Choroid plexus epithelial cell (primary cell): ENCODE measurements at places on chromosomes 6 and 20.

DNA sequence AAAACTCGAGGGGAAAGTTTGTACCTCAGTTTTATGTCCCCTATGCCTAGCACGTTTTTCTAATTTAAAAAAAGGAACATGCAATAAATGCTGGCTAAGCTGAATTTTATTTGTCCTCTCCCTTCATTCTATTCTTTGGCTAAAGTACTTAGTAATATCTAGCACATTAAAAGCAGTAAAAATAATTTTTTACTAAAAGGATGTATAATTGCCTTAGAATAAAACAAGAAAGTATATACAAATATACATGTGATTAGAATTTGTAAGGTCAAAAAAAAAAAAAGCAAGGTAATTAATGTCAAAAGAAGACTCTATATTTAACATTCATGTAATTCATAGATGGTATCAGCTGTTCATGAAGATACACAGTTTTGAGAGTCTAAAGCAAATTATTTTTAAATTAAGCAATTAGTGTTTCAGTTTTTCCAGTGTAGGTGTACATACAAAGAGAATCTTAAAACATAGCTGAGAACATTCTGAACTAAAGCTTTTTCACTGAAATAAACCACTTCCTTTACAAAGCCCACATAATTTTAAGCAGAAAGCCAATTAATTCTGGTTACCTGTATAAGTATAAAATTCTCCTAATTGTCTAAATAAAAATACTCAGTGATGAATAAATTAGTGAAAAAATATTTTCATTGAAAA, 32.4 kb downstream of the HBS1L start:
- no peak for DNase-seq

DNA sequence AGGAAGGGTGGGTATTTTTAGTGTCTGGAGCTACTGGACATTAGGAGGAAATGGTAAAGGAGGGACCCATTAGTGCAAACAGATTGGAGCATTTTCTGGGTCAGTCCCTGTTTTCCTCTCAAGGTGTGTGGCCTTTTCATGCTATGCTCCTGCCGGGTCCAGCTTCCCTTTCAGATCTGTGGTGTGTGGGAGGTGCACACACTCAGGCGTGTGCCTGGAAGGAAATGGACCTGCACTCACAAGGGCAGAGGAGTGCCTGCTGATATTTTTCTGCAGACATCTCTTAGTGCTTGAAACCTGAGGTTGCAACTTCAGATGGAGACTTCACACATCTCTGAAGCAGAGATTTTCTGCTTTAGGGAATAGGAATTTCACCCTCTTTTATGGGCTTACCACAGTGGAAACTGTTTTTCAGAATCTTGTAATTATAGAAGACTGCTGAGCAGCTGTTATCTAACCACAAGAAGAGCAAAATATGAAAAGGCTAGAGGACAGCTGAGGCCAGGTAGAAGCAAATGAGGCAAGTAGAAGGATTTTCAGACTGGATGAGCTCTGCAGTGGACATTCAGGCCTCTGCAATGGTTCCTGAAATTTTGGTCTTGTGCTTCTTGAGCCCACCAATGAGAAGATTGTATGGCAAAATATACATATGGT, 764.3 kb downstream of the QKI start:
- DNase-seq: no peak

- no peak for DNase-seq
Observed at GRCh38 chr20:4151991-4152695, 136.8 kb upstream of the RNF24 start.

DNA sequence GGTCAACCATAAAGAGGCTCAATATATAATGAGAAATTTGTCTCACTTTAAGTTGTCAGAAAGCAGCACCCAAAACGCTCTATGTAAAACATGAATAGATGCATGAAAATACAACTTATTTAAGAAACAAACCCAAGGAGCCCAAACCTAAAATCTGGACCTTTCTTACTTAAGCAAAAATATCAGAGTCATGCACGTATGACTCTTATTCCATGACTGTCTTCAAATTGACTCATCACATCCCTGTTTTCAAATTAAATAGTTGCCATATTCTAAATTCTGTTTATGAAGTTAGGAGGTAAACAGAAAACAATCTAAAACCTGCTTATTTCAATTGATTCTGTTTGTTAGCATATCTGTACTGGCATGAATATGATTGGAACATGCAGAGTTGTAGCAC, 42.1 kb downstream of the ANKRD6 start:
- DNase-seq: no peak

GRCh38 chr6:95593025-95593424, 15.7 kb downstream of the MANEA start:
- DNase-seq: no peak

GRCh38 chr6:3206339-3207015, 21.0 kb downstream of the TUBB2B start:
- no peak for DNase-seq

DNA sequence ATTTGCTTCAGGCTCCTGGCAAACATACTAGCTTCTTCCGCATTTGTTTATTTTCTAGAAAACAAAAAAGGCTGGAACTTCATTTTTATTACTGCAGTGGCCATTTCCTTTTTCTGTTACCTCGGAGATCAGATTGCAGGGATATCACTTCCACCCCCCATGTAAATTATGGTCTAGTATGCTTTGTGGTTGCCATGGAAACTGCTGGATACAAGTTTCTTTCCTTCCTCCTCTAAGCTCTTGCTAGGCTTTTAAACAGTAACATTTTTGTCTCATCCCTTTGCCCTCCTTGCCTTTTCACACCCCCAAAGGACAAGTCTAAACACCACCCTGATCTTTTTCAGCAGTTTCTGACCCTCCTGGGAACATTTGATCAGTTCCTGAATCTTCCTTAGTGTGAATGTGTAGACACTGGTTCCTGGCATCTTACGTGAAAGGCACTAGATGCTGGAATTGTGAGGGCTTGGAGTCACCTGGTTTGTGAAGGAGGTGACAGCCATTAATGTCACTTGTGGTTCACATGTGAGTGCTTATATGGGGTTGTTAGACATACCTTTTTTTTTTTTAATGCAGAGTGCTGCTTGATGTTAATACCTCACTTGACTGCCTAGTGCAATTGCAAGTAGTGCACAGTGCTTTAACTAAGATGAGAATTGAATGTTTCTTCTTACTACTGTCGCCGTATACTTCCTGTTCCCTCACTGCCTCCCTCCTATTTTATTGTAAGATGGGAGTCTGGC, 181.6 kb downstream of the JARID2 start:
- peak; percentile 75 for DNase-seq

DNA sequence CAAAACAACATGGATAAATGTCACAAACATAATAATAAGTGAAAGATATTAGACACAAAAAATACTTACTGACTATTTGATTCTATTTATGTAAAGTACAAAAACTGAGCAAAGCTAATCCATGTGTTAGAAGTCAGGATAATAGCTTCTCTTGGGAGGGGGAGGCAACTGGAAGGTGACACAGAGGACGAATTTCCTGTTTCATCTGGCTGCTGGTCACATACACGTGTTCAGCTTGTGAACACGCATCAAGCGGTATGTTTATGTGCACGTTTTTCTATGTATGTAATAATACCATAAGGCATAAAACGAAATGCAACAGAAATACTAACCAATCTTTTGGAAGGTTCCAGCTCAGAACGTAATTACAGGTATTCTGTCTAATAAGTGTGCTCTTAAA, 54.3 kb downstream of the MKKS start:
- DNase-seq: no peak

- DNase-seq: no peak
Observed at GRCh38 chr6:156782691-156783320, 5.6 kb downstream of the ARID1B start.

GRCh38 chr20:33474097-33474873, 15.6 kb upstream of the CBFA2T2 start:
- peak; percentile 5 for DNase-seq

DNA sequence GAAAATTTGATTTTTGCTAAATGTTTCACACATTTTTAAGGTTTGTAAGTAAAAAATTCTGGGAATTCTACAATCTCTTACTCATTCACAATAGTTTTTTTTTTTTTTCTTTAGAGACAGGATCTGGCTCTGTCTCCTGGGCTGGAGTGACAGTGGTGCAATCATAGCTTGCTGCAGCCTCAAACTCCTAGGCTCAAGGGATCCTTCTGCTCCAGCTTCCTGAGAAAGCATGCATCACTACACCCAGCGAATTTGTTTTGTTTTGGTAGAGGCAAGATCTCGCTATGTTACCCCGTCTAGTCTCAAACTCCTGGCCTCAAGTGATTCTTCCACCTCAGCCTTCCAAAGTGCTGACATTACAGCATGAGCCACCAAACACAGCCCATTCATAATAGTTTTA, 232.8 kb downstream of the GJA1 start:
- peak; percentile 45 for DNase-seq

- no peak for DNase-seq
Observed at GRCh38 chr6:160755165-160755564, 53.1 kb downstream of the PLG start.

DNA sequence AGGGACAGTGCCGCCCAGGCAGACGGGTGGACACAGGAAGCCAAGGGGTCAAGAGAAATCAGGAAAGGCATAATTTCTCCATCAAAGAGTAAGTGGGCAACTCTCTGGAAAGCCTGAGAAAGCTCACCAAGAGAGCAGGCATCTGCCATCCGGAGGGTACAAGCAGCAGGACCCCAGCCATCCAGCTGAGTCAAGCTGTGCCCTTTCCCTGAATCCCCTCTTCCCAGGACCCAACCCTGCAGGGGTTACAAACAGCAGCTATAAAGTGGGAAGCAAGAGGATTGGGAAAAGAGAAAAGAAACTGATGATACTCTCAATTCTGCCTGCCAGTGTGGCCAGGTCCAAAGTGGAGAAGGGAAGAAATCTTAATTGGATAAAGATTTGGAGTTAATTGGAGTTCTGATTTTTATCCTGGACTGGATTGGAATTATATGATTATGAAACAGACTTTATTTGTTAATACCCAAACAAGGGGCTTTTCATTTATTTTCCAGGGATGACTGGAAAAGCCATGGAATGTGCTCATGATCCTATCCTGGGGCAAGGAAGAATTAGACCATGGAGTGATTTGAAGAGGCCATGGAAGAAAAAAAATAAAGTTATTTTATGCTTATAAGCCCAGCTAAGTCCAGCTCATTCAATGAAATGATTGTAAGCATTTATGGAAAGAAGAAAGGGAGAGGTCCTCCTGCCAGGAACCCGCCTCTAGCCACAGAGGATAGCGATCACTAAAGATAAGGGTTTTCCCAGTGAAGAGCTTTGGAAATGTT, 34.9 kb downstream of the NHLRC1 start:
- DNase-seq: no peak

GRCh38 chr6:88666901-88667300, 296.5 kb downstream of the RNGTT start:
- no peak for DNase-seq

GRCh38 chr6:78749326-78749725, 118.0 kb upstream of the IRAK1BP1 start:
- DNase-seq: no peak

- DNase-seq: no peak
Observed at GRCh38 chr6:44785130-44785529, 397.6 kb downstream of the CDC5L start.

DNA sequence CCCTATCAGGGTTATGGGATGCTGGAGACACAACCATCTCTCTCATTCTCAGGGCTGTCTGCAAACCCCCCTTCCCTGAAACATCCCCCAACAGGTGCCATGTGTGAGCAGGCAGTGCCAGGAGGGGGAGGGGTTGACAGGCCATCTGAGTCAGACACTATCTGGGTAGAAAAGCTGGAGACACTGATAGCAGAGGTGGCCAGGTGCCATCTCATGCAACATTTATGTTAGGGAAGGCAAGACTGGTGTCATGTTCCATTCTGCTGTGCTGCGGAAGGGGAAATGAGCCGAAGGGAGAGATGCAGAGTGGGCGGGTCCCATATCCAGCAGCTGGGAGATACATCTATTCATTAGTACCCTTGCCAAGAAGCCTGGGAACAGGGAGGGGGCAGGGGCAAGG, 3.5 kb downstream of the LHFPL5 start:
- DNase-seq: no peak

DNA sequence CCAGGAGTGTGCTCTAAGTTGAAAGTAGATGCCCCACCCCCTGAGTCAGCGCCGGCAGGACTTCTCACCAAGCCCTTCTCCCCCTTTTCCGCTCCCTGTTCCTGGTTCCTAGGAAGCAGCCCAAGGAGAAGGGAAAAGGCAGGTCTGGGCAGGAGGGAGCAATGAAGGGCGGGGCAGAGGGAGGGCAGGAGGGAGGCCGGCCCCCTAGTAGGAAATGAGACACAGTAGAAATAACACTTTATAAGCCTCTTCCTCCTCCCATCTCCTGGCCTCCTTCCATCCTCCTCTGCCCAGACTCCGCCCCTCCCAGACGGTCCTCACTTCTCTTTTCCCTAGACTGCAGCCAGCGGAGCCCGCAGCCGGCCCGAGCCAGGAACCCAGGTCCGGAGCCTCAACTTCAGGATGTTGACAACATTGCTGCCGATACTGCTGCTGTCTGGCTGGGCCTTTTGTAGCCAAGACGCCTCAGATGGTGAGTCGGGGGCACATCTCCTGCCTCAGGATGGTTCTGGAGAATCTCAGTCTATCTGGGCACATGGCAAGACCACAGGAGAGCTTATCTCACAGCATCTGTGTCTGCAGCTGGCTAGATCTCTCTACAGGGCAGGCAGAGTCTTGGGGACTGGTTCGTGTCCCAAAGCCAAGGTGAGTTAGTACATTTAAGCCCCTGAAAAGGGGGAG, at the start of gene PROCR:
Gene PROCR (plus strand): TSS at position 320 of the 681 bp plus-strand sequence. CDS start 83 bp downstream, at position 403.
- peak; percentile 83 for DNase-seq

- no peak for DNase-seq
Observed at GRCh38 chr20:54214566-54214965, 6.7 kb downstream of the PFDN4 start.

DNA sequence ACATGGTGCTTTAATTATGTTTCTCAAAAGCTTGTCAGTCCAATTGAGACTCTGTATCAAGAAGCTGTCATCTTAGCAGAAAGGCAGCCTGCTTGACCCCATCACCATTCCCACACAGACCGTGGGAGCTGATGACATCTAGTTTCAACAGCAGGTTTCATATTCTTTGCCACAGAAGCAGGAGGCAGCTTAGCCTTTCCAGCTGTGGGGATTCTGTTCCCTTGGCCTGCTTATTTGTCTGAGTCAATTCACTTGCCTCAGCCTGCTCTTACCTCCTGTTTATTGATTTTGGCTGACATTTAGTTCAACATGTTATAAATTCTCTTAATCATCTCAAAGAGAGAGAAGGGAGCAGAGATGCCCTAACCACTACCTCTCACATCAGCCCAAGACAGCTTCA, 527.7 kb downstream of the ADGRB3 start:
- DNase-seq: peak; percentile 5
